ENCODE measurements at places on chromosomes 2 and 18.

- no peak for DNase-seq
These were observed 152.3 kb downstream of the PRPF40A start for GRCh38 chr2:152564754-152565551.

DNA sequence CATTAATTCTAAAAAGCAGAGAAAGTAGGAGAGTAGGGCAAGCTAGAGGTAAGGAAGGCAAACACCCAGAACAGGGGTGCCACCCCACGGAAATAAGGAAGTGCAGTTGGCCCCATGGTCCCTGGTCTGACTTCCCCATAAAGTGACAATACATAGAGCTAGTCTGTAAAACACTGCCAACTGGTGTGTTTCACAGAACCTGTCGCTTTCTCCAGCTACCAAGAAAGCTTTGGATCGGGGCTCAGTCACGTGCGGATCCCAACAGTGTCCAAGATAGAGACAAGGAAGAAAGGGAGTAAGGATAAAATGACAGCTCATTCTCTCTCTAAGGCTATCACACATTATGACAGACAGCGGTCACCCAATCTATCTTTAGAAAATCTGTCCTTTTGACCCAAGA lies 36.4 kb downstream of the TBC1D8 start:
- DNase-seq = no peak

GRCh38 chr2:197328461-197328860 lies 17.9 kb upstream of the ANKRD44 start:
- peak; percentile 12 for DNase-seq

- DNase-seq = no peak
These were observed 686.0 kb upstream of the DDX18 start for GRCh38 chr2:117128461-117128860.

DNA sequence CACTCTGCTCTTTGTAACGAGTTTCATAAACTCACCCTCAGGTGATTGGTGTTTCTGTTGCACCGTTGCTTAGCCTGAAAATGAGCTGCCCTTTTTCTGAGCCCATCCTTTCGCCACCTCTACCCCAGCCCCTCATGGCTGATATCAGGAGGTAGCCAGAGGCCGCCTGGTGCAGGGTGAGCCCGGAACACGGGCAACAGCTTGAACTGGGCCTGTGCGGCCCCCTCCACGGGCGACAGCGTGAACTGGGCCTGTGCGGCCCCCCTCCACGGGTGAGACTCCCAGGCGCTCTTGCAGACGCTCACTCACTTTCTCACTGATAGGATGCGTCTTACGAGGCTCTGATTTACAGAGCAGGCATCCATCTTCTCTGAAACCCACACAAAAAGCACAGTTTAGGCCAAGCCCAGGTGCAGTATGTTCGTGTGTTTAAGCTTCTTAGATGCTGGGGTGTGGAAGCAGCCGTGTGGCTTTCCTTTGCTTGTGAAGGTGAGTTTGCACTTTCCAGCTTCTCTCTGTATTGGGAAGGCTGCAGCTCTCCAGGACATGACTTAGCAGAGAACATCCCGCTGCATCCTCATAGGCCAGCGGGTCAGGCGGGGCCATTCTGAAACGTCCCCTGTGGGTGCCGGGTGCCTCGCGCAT lies 83.5 kb downstream of the NFATC1 start:
- no peak for DNase-seq

DNA sequence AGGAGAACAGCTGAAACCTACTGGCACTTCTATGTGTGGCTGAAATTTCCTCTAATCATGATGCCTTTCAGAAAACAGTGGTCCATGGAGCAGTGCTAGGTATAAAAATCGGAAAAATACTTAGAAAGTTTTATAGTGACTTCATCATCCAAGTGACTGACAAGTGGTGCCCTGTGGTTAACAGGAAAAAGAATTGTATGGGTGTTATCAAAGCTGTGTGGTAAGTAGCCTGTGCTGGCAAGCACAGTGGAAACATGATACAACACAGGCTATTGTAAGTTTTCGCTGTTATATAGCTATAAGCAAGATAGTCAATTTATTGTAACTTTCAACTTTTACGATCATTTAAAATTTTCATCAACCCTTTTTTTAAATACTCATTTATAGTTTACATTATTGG lies 1599.7 kb upstream of the ZEB2 start:
- no peak for DNase-seq

DNA sequence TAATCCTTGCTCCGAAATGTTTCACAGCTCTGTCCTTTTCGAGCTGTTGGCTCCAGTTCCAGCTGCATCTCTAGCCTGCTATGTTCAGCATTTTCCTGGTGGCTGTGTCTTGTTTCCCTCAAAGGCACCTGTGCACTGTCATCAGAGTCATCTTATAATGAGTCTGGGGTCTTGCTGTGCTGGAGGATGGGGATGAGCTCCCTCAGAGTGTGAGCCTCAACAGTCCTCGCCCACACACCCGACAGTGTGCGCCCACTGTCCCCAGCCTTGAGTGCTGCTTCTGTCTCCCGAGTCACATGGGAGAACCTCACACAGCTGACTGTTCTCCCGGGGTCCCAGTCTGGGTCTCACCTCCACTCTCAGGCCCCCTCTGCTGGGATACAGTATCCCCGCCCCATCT lies 25.4 kb downstream of the SPP2 start:
- no peak for DNase-seq

DNA sequence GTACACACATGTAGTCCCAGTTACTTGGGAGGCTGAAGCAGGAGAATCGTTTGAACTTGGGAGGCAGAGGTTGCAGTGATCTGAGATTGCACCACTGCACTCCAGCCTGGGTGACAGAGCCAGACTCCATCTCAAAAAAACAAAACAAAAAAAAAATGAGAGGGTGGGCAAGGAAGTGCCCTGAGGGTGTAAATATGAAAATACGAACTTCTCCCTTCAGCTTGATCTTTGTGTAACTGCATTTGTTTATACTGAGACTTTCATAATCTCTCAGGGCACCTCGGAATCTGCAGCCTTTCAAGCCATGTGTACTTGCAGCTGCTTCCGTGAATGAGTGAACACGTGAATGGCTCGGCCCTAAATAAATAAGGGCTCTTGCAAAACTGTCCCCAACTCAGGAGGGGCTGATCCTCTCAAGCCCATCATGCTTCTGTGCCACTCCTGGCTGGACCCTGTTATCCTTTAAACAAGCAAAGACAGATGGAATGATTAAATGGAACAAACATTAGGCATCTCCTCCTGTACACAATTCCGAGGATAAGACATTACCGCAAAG lies 96.8 kb downstream of the BOD1L2 start:
- no peak for DNase-seq

DNA sequence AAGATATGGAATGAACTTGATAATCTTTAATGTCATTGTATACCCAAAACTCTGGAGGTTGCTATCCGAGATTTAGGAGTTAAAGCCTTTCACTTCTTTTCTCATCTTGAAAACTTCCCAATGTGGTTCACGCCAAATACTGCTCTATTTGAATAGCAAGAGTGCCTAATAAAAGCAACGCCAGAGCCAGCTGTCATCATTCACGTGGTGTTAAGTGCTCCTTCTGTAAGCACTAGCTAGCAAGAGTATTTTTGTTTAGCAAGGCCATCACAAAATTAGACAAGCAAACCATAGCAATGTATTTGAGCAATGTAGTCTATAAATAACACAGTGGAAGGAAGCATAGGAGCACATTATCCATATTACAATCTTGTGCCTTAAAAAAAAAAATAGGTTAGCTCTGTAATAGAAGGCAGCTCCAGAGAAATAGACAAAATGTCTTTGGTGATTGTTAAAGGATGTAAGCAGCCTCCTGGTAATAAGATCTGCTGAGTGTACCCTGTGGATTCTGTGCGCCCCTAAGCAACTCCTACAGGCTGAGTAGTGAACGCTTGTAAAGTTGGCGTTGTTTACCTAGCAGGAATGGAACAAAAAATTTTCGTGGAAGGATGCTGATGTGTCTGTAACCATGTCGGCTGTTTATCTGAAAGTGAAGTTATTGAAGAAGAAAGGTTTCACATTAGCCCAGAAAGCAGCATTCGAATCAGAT lies 518.0 kb downstream of the CNTNAP5 start:
- no peak for DNase-seq

DNA sequence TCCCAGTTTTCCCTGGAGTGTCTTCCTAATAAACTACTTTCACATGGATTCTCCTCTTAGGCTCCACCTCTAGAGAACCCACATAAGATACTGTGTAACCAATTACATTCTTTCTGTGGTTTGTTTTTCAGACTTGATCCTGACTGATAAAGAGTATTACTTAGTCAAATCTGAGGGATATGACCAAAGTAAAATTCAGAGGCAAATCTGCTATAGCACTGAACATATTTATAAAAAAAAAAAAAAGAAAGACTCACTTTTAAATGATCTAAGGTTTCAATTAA lies 13.9 kb downstream of the CKAP2L start:
- DNase-seq = no peak

- no peak for DNase-seq
These were observed 75.4 kb upstream of the UBE2E3 start for GRCh38 chr2:180905002-180905401.
